ENCODE measurements at places on chromosomes 12 and 14.

DNA sequence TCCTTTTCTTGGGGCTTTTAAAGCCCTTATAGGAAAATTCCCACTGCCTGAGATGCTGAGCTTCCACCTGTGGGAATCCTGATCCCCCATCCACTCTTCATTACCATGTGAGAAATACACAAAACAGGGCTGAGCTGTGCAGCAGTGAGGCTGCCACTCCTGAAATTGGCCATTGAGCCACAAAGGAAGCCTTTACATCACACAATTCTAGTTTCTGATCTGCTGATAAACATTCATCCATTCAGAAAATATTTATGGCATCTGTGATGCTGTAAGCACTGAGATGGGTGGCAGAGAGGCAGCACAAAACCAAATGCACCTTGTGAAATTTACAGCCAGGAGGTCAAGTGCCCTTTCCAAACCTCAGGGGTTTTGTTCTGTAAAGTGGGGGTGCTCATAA, 26.2 kb upstream of the CMKLR1 start:
- no peaks in the 10 kb centered on the region for H3K27me3 ChIP-seq
- no peak overlapping the region for H3K4me3 ChIP-seq
- no peaks in the 10 kb centered on the region for H3K4me1 ChIP-seq

DNA sequence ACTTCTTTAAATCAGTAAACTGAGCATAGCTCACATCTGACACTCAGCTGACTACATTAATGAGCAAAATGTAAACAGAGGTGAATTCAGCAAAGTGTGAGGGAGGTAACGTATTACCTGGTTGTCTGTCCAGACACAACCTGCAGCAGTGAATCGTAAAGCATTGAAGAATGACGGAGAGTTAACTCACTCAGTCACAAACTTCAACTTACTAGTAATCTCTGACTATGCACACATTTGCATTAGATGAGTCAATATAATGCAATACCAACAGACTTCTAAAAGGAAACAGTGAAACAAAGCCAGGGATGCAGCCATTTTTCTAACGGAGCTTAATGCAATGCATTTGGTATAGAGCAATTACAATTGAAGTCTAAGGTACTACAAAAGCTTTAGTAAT, 40.0 kb downstream of the STX2 start:
- H3K27me3 ChIP-seq, result no peaks in the 10 kb centered on the region
- no peak overlapping the region for H3K4me3 ChIP-seq
- H3K4me1 ChIP-seq, result no peaks in the 10 kb centered on the region
- no peaks in the 10 kb centered on the region for H3K36me3 ChIP-seq
- no peak for DNase-seq

DNA sequence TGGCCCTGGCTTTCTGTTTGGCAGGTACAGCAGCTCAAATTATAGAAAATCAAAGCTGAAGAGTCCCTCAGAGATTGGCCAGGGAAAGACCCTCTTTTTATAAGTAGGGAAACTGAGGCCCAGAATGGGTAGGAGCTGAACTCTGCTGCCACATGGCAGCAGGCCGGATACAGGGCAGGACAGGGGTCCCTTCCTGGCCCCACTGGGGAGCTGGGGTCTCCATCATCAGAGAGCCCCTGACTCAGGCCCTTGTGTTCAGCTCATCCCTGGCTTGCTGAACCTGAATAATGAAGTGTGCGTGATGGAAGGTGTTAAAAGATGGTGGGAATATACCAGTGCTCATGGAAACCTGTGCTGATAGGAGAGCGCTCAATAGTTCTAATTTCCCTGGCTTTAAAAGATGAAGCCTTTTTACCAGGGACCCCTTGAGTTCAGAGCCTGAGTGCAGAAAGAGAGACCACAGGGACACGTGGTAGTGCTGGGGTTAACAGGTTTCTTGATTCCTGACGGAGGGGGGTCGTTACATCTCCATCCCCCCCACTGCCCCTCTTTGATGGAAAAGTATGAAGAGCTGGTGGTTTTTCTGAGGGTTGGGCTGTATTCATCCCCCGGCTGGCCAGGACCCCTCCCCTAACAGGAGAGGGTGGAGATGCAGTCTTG, 4.4 kb downstream of the DLK1 start:
- no peaks in the 10 kb centered on the region for H3K36me3 ChIP-seq
- DNase-seq, result no peak
- H3K4me1 ChIP-seq, result no peaks in the 10 kb centered on the region

DNA sequence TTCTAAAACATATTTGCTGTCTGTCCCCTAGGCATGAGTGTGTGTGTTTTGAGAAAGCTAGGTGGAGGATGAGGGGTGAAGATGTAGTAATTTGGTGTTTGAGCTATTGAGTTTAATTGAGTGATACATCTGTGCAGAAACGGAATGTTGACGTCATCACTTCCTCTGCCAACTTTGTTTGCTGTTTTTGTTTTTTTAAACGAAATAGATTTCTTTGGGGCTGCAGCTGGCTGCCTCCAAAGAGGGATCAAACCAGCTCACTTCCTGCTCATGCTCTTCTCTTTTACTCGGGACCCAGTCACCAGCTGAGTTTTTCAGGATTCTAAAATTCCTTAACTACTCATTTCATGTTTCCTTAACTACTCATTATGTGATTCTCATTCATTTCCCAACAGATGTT, 19.5 kb upstream of the CRACR2A start:
- no peaks in the 10 kb centered on the region for H3K36me3 ChIP-seq
- no peak for DNase-seq
- H3K4me1 ChIP-seq, result no peaks in the 10 kb centered on the region
- no peak overlapping the region for H3K27ac ChIP-seq

GRCh38 chr12:132653567-132654290, 33.4 kb downstream of the POLE start:
- no peak overlapping the region for H3K27ac ChIP-seq
- H3K27me3 ChIP-seq, result no peaks in the 10 kb centered on the region
- H3K4me3 ChIP-seq, result no peak overlapping the region
- no peaks in the 10 kb centered on the region for H3K36me3 ChIP-seq
- no peak for DNase-seq

DNA sequence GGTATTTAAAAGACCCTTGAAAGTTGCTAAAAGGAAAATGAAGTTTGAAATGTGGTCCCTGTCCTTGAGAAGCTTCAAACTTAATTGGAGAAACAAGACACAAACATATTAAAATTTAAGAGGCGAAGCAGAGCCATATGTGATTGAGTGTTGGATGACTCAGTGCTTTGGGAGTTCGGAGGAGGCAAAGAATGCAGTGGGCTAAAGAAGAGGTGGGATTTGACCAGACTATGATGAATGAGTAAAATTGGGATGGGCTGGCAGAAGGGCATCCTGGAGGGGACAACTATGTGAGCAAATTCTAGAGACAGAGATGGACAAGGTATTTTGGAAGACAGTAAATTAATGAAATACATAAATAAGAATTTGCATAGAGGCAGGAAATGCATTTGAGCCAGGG, 358.6 kb downstream of the EGLN3 start:
- no peak overlapping the region for H3K4me3 ChIP-seq
- no peaks in the 10 kb centered on the region for H3K36me3 ChIP-seq
- H3K27ac ChIP-seq, result no peak overlapping the region
- no peak for DNase-seq
- no peaks in the 10 kb centered on the region for H3K4me1 ChIP-seq

- no peaks in the 10 kb centered on the region for H3K4me1 ChIP-seq
- H3K36me3 ChIP-seq, result no peaks in the 10 kb centered on the region
- H3K27ac ChIP-seq, result no peak overlapping the region
- no peak for DNase-seq
- H3K27me3 ChIP-seq, result no peaks in the 10 kb centered on the region
Measured at GRCh38 chr14:50926851-50927386, 17.4 kb downstream of the PYGL start.

GRCh38 chr14:24959791-24960331, 90.1 kb downstream of the STXBP6 start:
- no peak overlapping the region for H3K27ac ChIP-seq
- no peaks in the 10 kb centered on the region for H3K4me1 ChIP-seq
- DNase-seq, result no peak
- no peaks in the 10 kb centered on the region for H3K27me3 ChIP-seq
- no peaks in the 10 kb centered on the region for H3K36me3 ChIP-seq

DNA sequence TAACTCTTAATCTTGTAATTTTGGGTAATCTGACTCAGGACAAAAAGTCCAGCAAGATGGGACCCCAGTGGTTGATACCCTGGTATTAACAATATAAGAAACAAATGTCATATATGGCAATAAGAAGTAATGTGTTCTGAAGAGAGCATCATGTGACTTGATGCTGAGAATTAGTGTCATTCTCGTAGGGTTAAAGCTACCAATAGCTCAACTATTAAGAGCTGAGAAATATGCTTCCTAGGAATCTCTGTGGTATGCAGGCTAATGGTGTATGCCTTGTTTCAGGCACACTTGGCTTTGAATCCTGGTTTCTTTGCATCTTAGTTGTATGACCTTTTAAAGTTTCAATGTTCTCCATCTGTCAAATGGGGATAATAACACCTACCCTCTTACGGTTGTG, 9.1 kb downstream of the MYRFL start:
- no peak for DNase-seq
- peaks cover 9% of the 10 kb centered on the region for H3K4me1 ChIP-seq
- no peak overlapping the region for H3K4me3 ChIP-seq
- no peaks in the 10 kb centered on the region for H3K36me3 ChIP-seq

Measured in testis (tissue), 5 donors.